ENCODE measurements at places on chromosomes 4 and X. TPM values are rescaled to one million over a fixed set of nuclear protein-coding genes. Genes with fewer than 3 reads are reported as not detected.

GRCh38 chr4:62709618-62710252, 1509.6 kb downstream of the ADGRL3 start:
- no peaks in the 10 kb centered on the region for H3K4me1 ChIP-seq

The PPP1R2C gene
- not detected for total RNA-seq

DNA sequence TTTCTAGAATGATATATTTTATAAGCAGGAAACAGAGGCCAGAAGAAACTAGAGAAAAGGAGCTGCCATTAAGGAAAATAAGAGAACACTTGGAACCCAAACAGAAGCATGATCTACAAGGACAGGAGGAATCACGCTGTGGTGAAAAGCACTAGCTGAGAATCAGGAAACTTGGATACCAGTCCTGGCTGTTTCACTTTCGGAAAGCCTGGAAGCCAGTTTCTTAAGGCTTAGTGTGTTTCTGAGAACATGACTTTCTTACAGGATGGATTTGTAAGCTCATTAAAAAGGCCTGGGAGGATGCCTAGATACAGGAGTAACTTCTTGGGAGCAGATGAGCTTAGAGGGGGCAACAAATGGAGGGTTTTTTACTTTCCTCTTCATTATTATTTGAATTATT, 36.9 kb downstream of the TLL1 start:
- no peaks in the 10 kb centered on the region for H3K27me3 ChIP-seq
- H3K4me3 ChIP-seq: no peak overlapping the region

- H3K4me1 ChIP-seq: peaks cover 54% of the 10 kb centered on the region
- H3K4me3 ChIP-seq: no peak overlapping the region
- H3K27me3 ChIP-seq: no peaks in the 10 kb centered on the region
- DNase-seq: peak; percentile 90
- peak overlapping the region; percentile 80 for H3K27ac ChIP-seq
- H3K36me3 ChIP-seq: no peaks in the 10 kb centered on the region
Measured at GRCh38 chr4:168615294-168616065, 118.6 kb downstream of the PALLD start.

Data from astrocyte (in vitro differentiated cells and primary cell).